T47D (cell line): ENCODE measurements at places on chromosomes 2 and 18.

DNA sequence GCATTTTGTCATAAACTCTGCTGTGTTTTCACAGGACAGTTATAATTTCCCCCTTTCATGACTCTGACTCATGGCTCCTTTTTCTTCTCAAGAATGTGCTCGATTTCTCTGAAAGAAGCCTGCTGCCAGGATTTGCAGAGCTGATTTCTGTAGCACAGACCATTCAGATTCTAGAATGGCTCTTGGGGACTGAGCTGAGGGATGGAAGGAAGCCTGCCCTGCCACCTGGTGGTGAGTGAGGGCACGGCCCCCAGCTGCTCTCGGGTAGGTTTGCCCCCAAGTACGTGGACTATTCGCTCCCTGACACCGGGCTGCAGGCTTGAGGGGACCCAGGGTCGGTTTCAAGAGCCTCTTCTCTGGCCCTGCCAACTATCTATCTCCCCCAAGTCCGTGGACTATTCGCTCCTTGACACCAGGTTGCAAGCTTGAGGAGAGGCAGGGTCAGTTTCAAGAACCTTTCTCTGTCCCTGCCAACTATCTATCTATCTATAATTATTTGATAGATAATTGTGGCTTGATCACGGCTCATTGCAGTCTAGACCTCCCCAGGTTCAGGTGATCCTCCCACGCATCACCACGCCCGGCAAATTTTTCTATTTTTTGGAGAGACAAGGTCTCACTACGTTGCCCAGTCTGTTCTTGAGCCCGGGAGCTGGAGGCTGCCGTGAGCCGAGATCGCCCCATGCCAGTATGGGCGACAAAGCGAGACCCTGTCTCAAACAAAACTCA, 1.4 kb upstream of the SMYD5 start:
- peak; percentile 63 for DNase-seq

GRCh38 chr2:226256237-226256636, 543.4 kb downstream of the IRS1 start:
- no peak for DNase-seq

GRCh38 chr18:50729986-50730385, 89.8 kb downstream of the MRO start:
- DNase-seq: no peak

DNA sequence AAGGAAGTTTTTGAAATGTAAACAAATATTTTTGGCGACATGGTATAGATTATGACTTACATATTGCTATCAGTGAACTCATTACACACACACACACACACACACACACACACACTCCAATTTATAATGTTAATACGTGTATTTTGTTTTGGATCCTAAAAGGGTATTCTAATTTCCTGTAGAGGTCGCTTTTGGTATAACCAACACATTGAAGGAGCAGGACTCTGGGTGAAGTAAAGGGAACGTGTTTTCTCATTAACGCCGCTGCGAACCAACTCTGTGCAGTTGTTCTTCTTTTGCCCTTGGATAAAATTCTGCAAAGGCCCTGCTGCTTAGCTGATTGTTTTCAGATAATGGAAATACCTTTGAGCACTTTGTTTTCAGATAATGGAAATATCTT, 190.4 kb downstream of the PMAIP1 start:
- no peak for DNase-seq

DNA sequence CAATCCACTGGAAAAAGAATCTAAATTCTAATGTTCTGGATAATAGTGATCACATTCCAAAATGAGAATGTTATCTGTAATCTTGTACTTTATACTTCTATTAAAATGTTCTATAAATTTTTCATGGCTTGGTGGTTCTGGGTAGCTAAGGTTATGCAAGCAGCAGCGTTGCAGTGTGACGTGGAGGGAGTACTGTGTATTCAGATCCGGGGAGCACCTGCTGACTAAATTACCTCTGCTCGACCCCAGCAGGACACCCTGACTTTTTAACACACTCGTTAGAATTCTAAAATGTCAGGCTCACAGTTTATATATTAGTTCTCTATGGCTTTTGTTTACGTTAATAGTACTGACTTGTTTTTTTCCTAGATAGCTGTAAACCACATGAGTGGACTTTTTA, 13.0 kb downstream of the ATIC start:
- DNase-seq: no peak
